C1 segment of cervical spinal cord (tissue), 14 donors: ENCODE measurements at places on chromosomes 2 and 18.

DNA sequence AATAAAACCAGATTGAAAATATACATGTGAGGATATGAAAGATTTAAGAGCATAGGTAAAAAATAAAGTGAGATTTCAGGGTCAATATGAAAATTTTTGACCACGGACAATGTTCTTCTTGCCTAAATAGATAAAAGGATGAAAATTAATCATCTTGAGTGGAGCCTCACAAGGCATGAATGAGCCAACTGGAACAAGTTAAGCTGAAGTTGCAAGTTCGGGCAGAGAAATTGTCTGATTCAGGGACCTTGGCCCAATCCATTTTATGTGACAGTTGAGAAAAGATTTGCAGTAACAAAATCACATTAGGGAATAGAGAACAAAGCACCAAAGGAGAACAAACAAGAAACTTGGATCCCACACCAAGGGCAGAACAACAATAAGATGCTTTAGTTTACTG is 305.3 kb downstream of the TMX3 start:
- no peak for DNase-seq

- DNase-seq: no peak
Observed at GRCh38 chr2:219058541-219059374, 2.0 kb downstream of the IHH start.

DNA sequence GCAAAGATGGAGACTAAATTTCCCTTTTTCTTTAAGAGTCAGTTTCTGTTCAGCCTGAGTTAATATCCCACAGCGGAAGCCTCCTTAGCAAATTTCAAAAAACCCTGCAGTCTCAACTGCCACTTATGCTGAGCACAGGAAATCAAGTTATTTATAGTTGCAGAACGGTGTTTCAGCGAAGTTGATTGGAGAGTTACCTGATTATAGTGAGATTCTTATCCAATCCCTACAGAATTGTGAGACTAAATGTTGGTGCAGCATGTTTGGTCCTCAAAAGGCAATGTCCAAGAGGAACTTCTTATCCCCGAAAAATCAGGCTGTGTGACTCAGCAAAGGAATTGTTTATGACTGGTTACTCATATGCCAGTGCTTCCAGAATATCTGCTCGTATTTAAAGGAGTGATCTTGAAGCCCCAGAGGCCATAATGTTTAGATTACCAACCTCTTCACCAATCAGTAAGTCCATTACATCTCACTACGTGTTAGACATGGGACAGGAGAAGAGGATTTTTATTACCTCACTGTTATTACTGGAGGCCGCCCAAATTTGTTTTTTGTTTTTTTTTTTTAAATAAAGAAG is 67.9 kb downstream of the LRRFIP1 start:
- no peak for DNase-seq

- DNase-seq: peak; percentile 3
Observed at GRCh38 chr18:44342162-44342561, 338.5 kb upstream of the SETBP1 start.

GRCh38 chr18:48924630-48925490 is 25.9 kb downstream of the SMAD7 start:
- no peak for DNase-seq

DNA sequence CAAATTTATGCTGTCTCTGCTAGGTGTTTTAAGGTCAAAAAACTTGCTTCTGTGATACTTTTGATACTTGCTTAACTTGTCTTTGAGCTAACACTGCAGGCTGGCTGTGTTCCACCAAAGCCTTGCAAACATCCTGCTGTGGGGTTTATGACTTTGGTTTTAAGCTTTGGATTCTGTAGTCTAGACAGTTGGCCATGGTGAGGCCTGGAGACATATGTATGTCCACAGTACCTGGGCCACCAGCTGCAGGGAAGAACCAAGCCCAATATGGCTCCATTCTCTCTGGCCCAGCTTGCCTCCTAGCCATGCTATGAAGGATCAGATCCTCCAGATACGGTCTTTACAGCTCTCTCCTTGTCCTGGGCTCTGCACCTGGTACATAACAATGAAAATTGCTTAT is 113.9 kb downstream of the INO80D start:
- DNase-seq: no peak

GRCh38 chr18:37913051-37913450 is 347.5 kb upstream of the CELF4 start:
- DNase-seq: no peak

GRCh38 chr2:33498291-33498956 is 22.0 kb downstream of the RASGRP3 start:
- no peak for DNase-seq

- no peak for DNase-seq
Observed at GRCh38 chr18:27621236-27621890, 436.3 kb upstream of the CHST9 start.

- DNase-seq: no peak
Observed at GRCh38 chr2:214127170-214127569, 283.7 kb upstream of the VWC2L start.

DNA sequence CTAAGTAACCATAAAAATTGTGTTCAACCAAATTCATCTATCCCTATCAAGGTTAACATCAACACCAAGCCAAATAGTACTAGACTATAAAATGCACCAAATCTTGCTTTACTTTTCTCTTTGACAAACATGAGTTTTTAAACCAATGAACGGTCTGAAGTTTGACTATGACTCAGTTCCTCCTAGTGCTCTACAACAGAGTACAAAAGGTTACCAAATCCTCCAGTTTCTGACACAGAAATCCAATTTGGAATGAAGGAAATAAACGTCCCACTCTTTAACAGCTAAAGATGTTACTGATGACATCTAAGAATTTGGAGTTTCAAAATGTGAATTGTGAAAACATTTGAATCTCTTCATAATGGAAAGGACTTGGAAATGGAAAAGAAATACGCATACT is 11.8 kb upstream of the ACVR1 start:
- no peak for DNase-seq

GRCh38 chr2:134306521-134306920 is 52.6 kb downstream of the MGAT5 start:
- no peak for DNase-seq

GRCh38 chr2:67581751-67582150 is 184.6 kb downstream of the ETAA1 start:
- DNase-seq: no peak

DNA sequence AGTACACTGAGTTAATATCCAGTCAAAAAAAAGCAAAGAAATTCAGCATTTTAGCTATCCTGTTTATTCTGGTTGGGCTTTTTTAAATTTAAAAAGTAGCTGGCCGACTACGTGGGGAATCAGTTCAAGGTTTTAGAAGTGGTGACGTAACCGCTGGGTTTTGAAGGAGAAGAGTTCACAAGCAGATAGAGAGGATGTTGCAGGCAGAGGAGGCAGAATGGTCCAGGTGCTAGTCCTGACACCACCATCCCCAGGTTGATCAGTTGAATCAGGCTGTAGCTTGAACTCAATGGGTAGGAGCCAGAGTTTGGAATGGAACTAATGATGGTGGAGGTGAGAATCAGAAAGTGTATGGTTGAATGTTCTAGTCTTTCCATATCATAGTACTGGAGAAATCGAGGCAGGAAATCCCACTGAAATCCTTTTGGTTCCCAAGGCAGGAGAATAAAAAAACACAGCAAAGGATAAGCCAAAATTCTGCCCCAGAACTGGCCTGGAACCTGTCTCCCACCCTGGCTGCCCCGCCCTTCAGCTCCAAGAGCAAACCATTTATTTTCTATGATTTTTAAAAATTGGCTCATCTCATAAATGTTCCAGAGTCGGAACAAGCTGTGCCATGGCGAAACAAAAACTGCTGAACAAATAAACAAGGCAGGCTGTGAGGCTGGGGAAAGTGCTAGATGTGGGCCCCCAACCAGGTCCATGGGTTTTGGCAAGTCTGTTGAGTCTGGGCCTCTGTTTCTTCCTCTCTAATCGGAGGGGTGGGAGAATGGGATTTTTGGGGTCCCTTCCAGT is 44.0 kb downstream of the SLC4A1AP start:
- no peak for DNase-seq

DNA sequence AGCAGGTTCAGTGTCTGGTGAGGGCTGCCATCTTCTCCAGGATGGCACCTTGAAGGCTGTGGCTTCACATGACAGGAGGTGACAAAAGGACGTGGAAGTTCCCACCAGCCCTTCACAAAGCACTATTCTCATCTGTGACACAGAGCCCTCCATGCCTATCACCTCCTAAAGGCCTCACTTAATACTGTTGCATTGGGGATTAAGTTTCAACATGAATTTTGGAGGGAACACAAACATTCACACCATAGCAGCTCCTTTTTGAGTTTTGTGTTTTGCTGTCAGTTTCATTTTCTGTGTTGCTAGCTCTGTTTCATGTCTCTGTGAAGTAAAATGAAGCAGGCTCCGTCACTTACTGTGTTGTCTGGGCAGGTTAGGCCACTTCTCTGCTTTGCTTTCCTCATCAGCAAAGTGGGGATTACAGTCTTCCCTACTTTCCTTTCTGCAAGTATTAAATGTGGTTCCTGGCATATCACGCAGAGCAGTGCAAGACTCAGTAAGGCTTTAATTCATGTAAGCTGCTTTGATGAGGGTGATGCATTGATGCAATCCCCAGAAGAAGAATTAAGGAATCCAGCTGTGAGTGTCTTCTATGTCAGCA is 31.6 kb downstream of the LIMS1 start:
- no peak for DNase-seq

GRCh38 chr2:11018651-11019185 is 107.0 kb downstream of the KCNF1 start:
- no peak for DNase-seq

- DNase-seq: no peak
Observed at GRCh38 chr18:72107647-72108383, 436.3 kb downstream of the CBLN2 start.

- no peak for DNase-seq
Observed at GRCh38 chr2:182545420-182546167, 118.8 kb upstream of the PDE1A start.

DNA sequence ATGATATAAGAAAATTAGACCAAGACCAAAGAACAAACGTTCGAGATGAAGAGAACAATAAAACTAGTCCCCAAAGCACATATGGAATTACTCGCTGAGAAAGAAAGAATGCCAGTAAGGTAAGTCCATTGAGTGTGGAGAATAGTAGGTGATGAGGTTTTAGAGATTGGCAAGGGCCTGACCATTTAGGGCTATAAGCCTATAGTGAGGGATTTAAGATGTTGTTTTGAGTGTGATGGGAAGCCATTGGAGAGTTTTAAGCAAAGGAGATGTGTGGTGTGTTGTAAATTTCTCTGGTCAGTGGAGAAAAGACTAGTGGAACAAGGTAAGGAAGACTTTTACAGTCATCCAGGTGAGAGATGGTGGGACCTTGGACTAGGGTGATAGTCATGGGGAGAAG is 151.1 kb downstream of the MCFD2 start:
- no peak for DNase-seq

DNA sequence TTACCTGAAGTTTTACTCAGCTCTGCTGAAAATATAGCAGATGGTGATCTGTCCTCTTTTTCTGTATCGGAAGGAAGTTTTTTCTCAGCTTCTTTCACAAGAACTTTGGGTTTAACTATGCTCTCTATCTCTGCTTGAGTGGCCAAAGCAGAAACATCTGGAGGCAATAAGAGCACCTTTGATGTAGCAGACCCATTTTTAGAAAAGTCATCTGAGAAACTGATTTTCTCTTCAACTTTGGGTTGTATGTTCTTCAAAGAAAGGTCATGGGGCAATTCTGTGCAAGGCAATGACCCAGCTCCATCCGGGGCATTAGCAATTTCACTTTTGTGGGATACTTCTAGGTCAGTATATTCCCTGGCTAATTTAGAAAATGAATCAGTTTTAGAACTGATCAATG is 25.2 kb downstream of the RTN4 start:
- no peak for DNase-seq

DNA sequence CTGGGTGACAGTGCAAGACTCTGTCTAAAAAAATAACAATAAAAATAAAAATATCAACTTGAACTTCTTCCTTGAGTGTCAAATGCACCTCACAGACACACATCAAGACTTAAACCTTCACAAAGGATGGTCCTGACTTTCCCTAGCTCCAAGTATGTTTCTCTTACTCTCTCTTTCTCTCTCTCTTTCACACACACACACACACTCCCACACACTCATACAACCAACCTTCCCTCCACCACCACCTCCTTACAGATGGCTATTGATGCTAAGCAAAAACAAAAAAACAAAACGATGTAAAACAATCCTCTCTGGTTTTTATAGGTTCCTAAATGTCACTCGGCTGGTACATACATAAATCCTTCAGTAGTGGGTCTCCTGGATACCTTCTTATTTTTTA is 67.4 kb upstream of the ACVR2A start:
- no peak for DNase-seq

DNA sequence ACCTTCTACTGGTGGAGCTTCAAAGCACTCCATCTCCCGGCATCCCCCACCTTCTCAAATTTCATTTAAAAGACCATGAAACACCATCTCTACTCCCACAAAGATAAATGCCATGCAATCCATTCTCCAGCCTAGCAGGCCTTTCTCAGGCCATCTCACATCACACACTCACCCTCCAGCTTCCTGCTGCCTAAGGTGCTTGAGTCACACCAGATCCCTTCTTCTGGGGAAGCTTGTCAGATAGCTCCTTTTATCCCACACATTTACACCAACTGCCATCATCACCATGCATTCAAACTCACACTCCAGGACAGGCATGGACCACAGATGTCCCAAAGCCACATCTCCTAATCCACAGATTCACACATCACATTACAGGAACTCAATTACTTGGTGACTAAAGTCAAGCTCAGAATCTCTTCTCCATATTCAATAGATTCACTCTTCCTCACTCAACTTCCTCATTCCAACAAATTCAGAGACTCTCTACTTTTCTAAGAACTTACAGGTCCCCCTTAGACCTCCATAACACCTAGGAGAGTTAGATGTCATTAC is 292.5 kb downstream of the TNS1 start:
- no peak for DNase-seq

- no peak for DNase-seq
Observed at GRCh38 chr2:240742602-240743095, 51.0 kb downstream of the AQP12A start.

DNA sequence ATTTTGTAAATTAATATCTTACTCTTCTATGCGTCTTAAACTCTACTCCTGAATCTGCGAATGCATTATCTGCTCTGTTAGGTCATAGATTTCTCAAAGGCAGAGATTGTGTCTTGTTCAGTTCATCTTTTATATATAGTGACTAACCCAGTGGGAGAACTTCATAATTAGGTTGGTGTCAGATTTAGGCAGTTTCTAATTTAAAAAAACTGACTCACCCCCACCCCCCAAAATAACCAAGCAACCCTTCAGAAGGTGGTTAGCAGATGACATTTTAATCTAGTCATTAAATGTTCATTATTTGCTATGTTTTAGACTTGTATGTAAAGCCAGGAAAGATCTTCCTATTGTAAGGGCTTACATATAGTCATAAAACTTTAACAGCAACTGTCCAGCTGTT is 10.4 kb downstream of the SERPINB12 start:
- DNase-seq: no peak

GRCh38 chr2:44740678-44741077 is 200.8 kb upstream of the SIX3 start:
- DNase-seq: no peak

GRCh38 chr2:7625392-7626138 is 708.4 kb downstream of the RNF144A start:
- no peak for DNase-seq

DNA sequence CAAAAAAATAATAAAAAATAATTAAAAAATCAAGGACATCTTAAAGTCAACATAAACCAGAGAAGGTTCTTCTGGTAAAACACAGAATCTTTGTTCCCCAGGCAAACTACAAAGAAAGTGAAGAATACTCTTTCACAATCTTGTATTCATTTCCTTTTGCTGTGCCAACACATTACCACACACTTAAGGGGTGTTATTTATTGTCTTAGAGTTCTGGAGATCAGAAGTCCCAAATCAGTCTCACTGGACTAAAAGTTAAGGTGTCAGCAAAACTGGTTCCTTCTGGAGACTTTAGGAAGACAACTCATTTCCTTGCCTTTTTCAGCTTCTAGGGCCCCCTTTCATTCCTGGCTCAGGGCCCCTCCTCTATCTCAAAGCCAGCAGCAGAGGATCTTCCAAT is 12.2 kb upstream of the CAB39 start:
- no peak for DNase-seq
